Nephron progenitor cell (in vitro differentiated cells): ENCODE measurements at places on chromosomes 12 and 14.

- no peak for DNase-seq
These were observed 23.7 kb upstream of the SLC2A3 start for GRCh38 chr12:7959701-7960121.

GRCh38 chr12:25155022-25155576, 39.9 kb downstream of the DNAI7 start:
- DNase-seq, result no peak

DNA sequence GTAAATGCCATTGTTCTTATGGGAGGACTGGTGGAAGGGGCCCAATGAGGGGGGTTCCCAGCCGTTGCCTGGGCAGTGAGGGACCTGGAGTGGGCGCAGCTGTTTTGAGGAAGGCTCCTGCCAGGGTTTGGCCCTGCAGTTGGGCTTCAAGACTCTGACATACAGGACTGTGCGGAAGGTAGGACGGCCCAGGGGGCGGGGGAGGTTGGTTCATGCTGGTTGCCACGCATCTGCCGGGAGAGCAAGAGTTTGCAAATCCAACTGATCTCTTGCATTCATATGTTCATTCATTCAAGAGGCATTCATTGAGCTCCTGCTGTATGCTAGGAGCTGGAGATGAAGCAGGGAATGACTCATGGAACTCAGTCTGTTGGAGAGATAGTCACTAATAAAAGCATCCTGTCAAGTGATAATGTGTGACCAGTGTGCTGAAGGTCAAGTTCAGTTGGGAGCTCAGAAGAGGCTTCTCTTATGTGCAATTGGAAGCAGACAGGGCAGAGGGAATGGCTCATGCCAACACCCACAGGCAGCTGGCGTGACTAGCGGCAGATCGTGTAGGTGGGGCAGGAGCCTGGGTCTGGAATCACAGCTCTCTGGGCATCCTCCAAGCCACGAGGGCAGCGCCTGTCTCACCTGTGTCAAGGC, 7.8 kb downstream of the SH2B3 start:
- DNase-seq, result no peak

GRCh38 chr12:50765095-50765911, 1.4 kb downstream of the ATF1 start:
- peak; percentile 21 for DNase-seq

DNA sequence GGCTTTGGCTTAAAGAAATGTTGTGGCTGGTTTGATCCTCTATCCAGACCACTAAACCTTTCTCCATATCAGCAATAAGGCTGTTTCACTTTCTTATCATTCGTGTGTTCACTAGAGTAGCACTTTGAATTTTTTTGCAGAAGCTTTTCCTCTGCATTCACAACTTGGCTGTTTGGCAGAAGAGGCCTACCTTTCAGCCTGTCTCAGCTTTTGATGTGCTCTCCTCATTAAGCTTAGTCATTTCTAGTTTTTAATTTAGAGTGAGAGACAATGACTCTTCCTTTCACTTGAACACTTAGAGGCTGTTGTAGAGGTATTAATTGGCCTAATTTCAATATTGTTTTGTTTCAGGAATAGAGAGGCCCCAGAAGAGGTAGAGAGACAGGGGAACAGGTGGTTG, 13.8 kb downstream of the KCNMB4 start:
- no peak for DNase-seq

- DNase-seq, result no peak
These were observed 171.4 kb downstream of the TMTC3 start for GRCh38 chr12:88313554-88313953.

- DNase-seq, result no peak
These were observed 563 bp downstream of the DCP1B start for GRCh38 chr12:2003676-2004112.

- no peak for DNase-seq
These were observed 718.8 kb upstream of the TMEM132C start for GRCh38 chr12:127548123-127548553.

GRCh38 chr12:108772891-108773797, 41.8 kb upstream of the CORO1C start:
- DNase-seq, result no peak

- DNase-seq, result no peak
These were observed 9.7 kb downstream of the POU6F1 start for GRCh38 chr12:51208016-51208660.

DNA sequence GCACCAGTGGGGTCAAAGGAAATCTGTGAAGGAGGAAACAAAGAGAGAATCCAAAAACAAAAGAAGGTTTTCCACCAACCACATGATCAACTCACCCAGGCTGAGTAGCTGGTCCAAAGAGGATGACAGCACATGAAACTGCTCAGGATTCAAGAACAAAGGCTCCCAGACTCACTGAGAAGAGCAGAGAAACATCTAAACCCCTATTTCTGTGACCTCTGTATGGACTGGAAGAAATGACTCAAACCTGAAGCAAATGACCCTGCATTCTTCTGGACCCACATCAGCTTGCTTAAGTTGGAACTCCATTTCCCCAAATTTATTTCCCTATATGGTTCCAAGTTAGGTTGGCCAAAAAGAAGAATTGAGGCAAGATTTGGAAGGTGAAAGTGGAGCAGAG, 26.3 kb downstream of the TC2N start:
- no peak for DNase-seq

DNA sequence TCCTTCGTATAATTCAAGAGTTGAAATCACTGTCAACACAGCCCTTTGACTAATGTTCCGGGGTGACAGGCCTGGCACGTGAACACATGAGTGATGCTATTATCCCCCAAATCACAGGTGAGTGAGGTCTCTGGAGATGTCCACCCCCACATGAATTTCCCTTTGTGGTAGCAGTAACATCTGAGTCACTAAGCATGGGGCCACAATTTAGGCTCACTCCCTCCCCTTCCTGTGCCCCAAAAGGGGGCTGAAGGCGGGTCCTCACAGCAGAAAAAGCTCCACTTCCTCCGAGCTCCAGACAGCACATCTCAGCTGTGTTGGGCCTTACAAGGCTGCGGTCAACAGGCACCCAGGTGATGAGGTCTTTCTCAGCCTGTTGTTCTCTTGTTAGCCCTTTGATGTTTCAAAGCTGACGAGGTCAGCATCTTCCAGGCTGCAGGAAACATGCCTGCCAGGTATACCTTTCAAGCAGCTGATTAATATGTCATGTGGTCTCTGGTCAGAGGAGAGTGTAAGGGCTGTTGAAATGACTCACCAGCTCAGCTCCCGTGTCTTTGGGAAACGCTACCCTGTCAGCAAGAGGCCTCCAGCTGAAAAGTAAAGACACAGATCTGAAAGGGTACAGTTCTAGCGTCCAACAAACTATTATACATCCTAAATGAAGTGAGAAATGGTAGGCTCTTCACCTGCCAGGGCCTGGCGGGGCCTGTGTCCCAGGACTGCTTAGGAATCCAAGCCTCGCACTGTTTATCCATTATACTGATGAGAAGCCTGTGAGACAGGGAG, 107.3 kb downstream of the ZFP36L1 start:
- no peak for DNase-seq

DNA sequence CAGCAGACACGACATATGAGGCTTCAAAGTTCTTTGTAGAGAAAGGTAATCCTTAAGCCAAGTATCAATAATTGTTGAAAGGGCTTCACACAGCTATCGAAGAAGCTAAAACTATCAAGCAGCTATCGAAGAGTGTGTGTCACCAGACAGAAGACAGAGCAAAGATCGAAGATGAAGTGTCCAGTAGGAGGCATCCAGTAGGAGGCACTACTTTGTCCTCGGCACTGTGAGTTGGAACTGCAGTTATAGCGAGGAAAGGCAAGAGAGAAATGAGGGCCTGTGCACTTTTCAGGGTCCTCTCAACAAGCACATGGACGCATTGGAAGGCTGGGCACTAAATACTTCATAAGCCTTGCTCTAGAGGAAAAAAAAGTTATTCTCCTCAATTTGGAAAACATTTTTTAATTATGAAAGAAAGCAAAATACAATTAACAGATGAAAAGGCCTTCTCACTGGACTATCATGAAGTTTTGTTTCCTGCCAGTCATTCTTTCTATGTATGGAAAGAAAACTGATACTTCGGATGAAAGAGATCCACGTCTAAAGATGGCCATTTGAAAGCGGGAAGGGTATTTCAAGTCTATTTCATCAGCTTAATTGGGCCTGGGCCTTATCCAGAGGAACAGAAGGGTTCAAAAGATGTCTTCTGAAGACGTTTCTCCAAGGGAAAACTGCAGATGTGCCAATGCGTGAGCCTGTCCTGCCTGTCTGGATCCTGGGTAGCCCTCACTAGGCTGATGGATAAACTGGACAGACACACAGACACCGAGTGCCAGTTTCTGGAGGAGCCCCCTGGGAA, 174.5 kb downstream of the CALM1 start:
- DNase-seq, result no peak

- no peak for DNase-seq
These were observed 7.3 kb downstream of the TMEM116 start for GRCh38 chr12:112005419-112006395.

DNA sequence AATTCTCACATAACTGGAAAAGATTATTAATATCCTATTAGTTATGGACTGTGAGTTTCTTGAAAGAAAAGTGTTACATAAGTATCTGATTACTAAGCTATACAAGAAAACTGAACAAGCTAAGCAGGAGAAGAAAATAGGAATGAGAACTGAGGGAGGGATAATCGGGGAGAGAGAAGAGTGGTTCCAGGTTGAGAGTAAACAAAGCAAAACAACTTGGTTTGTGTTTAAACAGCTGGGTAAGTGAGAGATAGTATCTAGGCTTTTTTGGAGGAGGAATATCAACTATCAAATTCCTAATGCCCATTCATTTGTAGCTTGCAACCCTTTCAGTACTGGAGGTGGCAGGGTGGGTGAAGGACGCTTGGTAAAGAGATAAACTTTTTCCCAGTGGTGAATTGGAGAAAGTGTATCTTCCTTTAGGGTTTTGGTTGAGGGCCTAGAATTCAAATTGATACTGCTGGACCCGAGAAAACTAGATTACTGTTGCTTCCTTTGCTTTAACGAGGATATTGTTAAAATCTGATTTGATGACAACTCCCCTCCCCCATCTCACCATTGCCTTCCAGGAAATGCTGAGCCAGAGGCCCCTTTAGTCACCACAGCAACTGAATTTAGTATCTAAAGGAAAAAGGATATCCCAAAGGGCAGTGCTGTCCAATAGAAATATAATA, 2.0 kb upstream of the SLC2A3 start:
- DNase-seq, result no peak

DNA sequence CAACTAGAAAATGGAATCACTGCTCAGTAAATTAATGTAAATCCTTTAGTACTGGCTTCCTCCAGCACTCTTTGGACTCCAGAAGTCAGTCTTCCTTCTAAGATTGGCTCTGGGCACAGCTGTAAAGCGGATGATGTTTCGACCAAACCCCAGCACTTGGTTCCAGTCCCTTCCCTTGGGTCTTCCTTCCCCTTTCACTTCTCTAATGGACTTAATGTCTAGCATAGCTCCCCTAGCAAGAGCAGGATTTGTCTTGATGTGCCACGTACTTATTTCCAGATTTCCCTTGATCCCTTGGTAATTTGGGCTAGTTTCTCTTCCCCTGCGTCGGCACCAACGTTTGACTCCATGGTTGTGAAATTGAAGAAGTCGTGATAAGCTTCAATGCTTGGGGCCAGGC, 28.3 kb downstream of the C12orf75 start:
- no peak for DNase-seq

DNA sequence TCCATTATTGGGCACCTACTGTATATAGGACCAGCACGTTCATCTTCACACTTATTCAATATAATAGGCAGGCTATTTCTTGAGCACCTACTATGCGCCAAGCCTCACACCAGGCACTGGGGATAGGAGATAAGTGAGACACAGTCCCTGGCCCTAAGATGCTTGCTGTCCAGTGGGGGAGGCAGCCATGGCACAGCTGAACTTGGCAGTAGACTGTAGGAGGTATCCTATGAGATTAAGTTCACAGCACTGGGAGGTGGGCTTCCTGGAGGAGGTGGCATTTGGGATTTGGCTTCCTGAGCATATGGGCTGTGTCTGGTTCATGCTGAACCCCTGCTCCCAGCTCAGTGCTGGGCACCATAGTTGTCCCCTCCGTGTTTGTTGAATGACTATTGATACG, 65.1 kb downstream of the MVK start:
- no peak for DNase-seq

DNA sequence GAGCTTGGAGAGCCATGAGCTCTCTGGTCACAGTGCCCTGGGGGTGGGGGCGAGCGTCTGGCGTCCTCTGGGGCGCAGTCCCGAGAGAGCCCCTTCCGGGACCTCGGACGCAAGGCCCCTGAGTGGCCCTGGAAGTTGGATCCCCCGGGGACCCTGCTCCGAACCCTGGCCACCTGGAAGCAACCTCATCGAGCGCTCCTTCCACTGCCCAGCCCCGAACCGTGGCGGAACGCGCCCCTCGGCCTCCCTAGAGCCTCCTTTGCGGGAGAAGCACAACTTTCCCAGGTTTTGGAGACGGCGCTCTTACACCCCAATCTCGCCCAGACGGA, 1.2 kb downstream of the NOS1 start:
- no peak for DNase-seq

- DNase-seq, result no peak
These were observed 21.3 kb downstream of the SOS2 start for GRCh38 chr14:50210074-50210473.

DNA sequence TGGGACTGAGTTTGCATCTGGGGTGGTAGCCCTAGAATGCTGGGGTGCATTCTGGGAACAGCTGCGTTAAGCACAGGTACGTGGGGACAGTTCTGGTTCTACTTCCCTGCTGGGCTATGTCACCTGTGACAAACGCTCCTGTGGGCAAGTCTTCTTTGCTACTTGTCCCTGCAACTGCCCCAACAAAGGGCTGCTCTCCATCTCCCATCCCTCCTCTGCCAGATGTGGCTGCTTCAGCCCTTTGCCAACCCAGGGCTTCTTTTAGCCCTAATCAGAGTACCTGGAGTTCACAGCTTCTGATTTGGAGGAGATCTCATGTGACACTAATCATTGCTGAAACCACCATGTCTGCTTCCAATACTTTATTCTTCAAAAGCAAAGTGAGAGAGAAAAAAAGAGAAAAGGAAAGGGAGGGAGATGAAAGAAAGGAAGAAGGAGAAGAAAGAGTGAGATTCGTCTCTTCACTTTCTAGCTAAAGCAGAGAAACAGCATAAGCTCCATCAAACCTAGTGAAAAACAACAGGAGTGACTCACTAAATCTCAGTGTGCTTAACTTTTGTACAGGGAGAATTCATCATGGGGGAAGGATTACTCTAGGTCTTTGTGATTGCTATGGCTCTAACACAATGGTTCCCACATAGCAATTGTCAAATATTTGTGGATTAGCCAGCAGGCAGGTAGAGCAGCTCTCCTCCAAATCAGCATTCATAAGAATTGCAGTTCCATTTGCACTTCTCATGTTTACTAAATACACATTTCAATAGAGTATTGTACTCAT, 174.8 kb downstream of the LRIG3 start:
- no peak for DNase-seq
